ENCODE measurements at places on chromosomes 1 and 21.

DNA sequence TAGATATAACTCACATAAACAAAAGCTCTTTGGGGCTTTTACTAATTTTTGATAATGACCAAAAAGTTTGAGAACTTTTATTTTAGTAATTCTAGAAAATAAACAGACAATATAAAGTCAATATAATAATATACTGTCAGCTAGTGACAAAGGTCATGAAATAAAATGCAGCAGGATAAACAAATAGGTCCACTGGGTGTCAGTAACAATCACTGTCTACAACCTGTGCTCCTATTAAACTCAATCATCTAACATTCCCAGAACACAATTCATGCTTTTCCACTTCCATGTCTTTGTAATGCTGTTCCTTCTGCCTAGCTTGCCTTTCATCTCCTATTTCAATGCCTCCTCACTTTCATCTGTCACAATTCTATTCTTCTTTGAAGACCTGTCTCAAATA lies 186.1 kb downstream of the GIPC2 start:
- no peak for DNase-seq

DNA sequence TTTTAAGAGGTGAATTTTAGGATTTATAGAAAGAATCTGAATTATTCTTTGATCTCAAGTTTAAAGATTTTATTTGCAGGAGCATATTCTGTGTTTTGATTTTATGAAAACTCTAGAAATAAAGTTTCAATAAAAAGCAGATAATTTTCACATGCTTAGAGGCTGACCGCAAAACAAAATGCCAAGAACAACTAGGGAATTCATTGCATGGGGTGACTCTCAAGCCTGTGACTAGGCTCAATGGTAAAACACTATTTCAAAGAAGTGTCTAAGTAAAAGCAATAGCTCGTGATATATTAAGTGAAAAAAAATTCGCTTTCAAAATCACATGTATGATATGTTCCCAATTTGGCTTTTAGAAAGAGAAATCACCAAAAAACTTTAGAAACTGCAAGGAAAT lies 49.6 kb downstream of the RPL5 start:
- DNase-seq: no peak

DNA sequence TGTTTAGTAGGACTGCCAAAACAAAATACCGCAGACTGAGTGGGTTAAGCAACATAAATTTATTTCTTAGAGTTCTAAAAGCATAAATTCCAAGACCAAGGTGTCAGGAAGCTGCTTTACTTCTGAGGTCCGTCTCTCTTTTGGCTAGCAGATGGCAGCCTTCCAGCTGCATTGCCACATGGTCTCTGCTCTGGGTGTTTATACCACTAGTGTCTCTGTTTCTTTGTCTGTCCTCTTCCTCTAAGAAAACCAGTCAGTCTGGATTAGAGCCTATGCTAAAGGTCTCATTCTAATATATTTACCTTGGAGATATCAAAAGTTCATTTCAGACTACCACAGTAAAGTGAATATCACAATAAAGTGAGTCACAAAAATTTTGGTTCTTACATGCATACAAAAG lies 519.8 kb downstream of the COL11A1 start:
- no peak for DNase-seq

- no peak for DNase-seq
These were observed 25.2 kb upstream of the VTCN1 start for GRCh38 chr1:117235863-117236465.

- DNase-seq: no peak
These were observed 16.4 kb upstream of the KIAA0040 start for GRCh38 chr1:175208773-175209492.

GRCh38 chr1:248839168-248839555 lies 1.1 kb downstream of the ZNF672 start:
- no peak for DNase-seq

GRCh38 chr1:96473791-96474434 lies 247.7 kb upstream of the PTBP2 start:
- DNase-seq: peak; percentile 98

- DNase-seq: no peak
These were observed 47.3 kb upstream of the LRRC52 start for GRCh38 chr1:165496501-165496900.

DNA sequence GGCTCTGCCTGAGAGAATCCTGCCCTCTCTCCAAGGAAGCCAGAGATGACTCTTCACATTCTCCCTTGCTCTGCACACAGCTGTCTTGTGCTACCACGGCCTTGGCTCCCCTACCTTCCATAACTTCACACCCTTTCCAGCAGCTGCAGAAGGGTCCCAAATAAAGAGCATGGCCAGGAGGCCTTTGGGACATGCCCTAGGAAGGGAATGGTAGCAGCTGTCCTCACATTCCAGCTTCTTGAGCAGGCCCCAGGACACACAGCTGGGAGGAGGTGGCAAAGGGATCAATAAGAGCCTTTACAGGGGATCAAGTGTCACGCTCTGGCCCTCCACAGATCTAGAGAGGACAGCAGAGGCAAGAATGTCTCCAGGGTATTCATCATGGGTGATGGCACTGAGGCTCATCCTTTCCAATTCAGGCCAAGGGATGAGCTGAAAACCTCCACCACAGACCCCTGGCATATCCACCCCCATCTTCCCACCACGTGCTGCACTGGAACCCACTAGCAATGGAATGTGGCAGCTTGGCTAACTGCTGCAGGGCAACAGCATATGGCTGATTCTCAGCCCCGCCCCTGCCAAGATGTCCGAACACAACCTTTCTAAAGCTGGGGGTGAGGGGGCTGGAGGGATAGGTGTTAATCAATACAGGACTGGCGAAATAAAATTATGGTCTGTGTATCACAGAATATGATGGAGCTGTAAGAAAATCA lies 17.8 kb upstream of the RAB29 start:
- DNase-seq: no peak

GRCh38 chr1:178575611-178576361 lies 62.9 kb downstream of the TEX35 start:
- no peak for DNase-seq

GRCh38 chr1:240320659-240321058 lies 229.0 kb downstream of the FMN2 start:
- DNase-seq: no peak
